ENCODE measurements at places on chromosomes 4 and X. TPM values are rescaled to one million over a fixed set of nuclear protein-coding genes. Genes with fewer than 3 reads are reported as not detected.

GRCh38 chr4:171812333-171812664 is 905 bp upstream of the GALNTL6 start:
- no peak for DNase-seq

DNA sequence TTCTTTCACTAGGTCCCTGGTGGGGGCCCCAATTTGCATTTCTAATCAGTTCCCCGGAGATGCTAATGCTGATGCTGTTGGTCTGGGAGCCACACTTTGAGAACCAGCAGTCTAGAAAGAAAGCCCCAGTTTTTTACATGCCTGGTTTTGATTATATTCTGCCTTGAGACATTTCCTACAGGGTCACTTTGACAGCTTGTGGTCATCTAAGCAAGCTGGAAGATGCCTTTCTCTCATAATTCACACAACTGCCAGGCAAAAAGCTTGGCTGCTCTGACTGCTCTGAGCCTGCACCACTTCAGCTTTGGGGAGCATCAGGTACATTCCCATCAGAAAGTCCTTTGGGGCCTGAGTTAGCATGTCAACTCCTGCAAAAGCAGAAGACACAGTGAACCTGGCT is 5.9 kb upstream of the PLAC1 start:
- DNase-seq: no peak

DNA sequence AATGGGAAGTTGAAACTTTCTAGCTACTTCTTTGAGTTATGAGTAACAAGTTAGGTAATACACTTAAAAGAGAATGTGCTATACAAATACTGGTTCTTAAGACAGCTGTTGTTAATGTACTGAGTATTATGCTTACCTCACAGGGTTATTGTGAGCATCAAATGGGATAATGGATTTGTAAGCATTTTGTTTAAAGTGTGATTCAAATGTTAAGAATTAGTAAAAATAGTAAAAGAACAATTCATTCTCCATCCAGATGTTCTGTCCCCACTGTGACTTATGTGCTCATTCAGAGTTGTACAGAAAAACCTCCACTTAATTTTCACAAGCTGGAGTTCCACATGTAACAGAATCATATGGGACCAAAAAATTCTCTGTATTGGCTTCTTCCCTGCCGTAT is 63.6 kb downstream of the AR start:
- DNase-seq: no peak

DNA sequence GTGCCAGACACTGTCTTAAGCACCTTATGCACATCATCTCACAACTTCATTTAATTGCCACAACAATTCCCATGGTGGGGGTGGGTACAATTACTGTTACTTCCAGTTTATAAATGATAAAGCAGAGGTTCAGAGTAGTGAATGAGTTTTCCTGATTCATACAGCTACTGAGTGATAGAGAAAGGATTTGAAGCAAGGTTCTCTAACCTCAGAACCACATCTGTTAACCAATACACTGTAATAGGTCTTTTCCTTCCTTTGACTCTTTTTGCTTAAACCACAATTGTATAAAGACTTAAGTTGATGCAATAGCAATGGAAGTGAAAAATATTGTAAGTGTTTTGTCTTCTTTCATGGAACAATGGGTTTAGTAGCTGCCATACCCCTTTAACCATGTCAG is 43.5 kb upstream of the PAK3 start:
- no peak for DNase-seq

- no peak for DNase-seq
These were observed 481 bp downstream of the UTP3 start for GRCh38 chr4:70688795-70689231.

DNA sequence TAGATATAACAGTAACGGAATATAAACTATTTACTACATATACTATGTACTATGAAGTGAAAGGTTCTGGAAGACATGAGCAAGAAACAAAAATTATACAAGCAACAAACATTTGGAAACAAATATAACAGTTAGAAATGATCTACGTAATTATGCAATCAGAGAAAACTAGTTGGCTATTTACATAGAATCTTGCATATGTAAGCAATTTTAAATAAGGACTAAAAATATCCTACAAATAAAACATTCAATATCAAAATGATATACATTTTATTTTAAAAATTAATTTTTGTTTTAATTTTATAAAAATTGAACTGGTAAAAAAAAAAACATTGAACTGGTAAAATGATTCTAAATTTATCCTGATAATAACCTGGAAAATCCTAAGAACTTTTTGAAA is 642.5 kb upstream of the PCDH10 start:
- DNase-seq: no peak

- no peak for DNase-seq
These were observed 172.1 kb upstream of the SLC7A11 start for GRCh38 chr4:138414202-138414601.

GRCh38 chr4:141352909-141353525 is 132.3 kb downstream of the ZNF330 start:
- peak; percentile 39 for DNase-seq

- no peak for DNase-seq
These were observed 62.5 kb downstream of the CHRDL1 start for GRCh38 chrX:110733166-110733565.

DNA sequence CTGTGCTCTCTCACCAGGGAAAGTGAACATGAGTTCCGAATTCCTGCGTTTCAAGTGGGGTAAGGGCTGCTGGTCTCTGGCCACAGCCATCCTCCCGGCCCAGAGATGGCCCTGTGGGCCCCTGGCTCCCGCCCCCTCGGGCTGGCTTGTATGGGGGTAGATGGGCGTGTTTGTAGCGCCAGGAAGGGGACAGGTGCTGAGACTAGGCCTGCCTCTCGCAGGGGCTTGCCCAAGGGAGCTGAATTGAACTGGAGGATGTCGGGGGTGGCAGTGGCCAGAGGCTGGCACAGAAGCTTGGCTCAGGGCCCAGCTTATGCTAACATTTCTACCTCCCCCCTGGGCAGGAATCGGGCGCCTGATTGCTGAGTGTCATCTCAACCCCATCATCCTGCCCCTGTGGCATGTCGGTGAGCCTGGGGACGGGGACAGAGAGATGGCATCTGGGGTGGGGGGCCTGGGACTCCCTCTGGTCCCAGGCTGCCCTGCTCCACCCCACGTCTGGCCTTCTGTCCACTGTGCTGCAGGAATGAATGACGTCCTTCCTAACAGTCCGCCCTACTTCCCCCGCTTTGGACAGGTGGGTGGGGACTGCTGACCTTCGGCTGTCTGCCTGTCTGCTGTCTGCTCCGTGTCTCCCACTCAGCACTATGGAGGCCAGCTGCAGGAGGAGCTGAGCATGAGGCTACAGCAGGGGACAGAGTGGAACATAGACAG is 8.5 kb downstream of the TAFAZZIN start:
- no peak for DNase-seq

DNA sequence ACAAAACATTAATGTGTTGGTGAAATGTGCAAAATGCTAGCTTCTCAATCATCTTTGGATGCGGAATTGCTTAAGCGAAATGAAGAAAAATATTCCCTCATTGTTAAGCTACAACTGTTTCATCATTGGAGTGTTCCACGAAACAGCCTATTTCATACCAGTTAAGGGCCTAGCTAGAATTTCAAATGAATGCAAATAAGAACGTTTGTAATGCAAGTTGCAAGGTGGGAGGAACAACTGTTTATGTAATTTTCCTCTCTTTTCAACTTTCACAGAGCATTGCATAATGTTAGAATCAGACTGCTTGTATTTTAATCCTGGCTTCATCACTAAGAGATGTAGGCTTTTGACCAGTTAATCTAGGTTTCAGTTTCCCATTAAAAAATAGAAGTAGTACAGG is 480.1 kb downstream of the IL1RAPL1 start:
- DNase-seq: no peak

- no peak for DNase-seq
These were observed 23.3 kb downstream of the SPACA5B start for GRCh38 chrX:48153769-48154168.

GRCh38 chr4:114607056-114607455 is 8.4 kb downstream of the UGT8 start:
- DNase-seq: no peak

DNA sequence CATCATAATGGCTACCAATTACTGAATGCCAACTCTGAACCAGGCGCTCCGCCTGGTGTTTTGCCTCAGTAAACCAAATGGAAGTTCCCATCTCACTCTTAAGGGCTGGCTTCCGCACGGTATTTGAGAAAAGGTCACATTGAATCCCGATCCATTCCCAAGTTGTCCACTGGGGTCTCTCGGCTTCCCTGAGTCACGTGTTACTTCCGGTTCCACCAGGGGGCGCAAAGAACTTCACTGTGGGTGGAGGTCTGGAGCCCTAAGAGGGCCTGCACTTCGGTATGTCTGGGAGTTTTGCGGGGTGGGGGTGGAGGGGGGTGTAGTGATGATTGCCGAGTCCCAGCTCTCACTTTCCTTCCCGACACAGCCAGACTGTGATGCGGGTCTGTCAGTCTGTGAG is 13.4 kb upstream of the NHS start:
- DNase-seq: no peak

DNA sequence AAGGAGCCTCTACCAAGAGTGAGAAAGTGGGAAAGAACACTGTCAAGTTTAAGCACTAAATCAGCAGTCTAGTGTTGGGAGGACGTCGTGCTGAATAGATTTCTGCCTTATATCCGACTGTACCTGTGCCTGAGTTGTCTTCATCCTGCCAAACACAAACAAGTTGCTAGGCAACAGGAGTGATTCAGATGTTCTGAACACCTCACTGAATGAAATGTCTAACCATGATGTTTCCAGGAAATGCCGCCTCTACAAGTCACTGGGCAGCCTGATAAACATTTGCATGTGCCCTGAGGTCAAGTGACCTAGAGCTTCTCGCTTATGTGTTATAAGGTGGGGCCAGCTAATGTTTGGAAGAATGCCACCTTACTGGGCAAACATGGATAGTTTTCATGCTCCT is 37.9 kb downstream of the SGMS2 start:
- peak; percentile 96 for DNase-seq

- no peak for DNase-seq
These were observed 15.8 kb downstream of the APLN start for GRCh38 chrX:129638917-129639316.

RBPJ gene
- total RNA-seq: 31.5 TPM

ZNF157 gene
- 0.24 TPM for total RNA-seq

NPY2R gene
- not detected for total RNA-seq

AKAP4 gene
- not detected for total RNA-seq

RNF128 gene
- 2.8 TPM for total RNA-seq

VBP1 gene
- total RNA-seq: 55.7 TPM

ARHGAP24 gene
- total RNA-seq: 1.4 TPM

SLC49A3 gene
- 0.11 TPM for total RNA-seq

UGT2B17 gene
- not detected for total RNA-seq

RIPPLY1 gene
- not detected for total RNA-seq

RNF175 gene
- not detected for total RNA-seq

CXCL5 gene
- total RNA-seq: 1.7 TPM

HPGD gene
- total RNA-seq: 0.41 TPM

Data from foreskin keratinocyte (primary cell).